Memory B cell (primary cell): ENCODE measurements at places on chromosomes 2 and 18.

DNA sequence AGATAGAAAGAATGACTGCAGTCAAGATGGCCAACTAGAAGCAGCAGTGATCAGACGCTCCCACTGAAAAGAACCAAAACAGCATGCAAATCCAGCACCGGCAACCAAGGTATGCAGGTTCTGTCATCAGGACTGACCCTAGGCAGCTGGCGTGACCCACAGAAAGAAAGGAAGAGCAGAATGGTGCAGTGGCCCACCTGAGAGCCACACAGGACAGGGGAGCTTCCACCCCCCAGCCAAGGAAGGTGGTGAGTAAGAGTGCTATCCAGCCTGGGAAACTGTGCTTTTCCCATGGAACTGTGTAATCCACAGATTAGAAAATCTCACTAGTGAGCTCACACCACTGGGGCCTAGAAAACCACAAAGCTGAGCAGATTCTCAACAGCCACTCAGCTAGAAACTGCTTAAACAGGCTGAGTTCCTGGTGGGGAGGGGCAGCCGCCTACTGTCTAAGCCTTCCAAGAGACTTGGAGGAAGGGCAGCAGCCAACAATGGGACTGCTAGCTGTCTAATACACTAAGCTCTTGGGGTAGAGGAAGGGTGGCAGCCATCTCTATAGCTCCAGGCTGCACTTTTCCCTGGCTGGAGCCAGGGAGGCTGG lies 127.9 kb downstream of the EVA1A start:
- no peak for DNase-seq
- peak overlapping the region; percentile 75 for H3K4me3 ChIP-seq
- peak overlapping the region; percentile 1 for H3K27ac ChIP-seq
- H3K4me1 ChIP-seq = peaks cover 36% of the 10 kb centered on the region
- no peaks in the 10 kb centered on the region for H3K36me3 ChIP-seq

DNA sequence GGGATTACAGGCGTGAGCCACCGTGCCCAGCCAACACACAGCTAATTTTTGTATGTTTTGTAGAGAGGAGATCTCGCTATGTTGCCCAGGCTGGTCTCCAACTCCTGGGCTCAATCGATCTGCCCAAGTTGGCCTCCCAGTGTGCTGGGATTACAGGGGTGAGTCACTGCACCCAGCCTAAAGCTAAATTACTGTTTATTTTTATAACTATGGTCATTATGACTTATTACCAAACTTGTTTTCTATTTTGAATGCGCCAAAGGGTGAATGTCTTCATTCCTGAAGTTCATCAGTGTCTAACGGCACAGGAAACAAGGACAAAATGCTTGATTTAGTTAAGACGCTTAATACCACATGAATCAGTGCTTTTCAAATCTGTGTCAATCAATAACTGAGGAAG lies 38.9 kb upstream of the GREB1L start:
- no peaks in the 10 kb centered on the region for H3K4me1 ChIP-seq
- H3K36me3 ChIP-seq = no peaks in the 10 kb centered on the region
- H3K27me3 ChIP-seq = no peaks in the 10 kb centered on the region
- no peak for DNase-seq

DNA sequence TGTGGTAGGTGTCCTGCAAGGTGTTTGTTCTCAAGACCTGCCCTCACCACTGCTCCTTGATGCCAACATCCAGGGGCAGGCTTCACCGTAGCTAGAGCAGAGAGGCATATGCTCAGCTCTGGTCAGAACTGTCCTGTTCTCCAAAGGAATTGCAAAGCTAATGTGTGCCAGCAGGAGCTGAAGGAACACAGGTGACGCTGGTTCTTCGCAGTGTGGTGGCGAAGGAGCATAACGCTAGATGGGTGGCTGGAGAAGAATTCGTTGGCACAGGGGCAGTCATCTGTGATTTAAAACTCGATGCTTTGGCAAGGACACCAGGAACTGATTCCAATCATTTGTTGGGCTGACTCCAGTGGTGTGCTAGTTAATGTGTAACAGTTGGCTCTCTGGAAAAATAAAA lies 11.4 kb upstream of the PER2 start:
- no peak for DNase-seq
- H3K4me1 ChIP-seq = no peaks in the 10 kb centered on the region
- H3K27me3 ChIP-seq = peaks cover 8% of the 10 kb centered on the region
- H3K36me3 ChIP-seq = no peaks in the 10 kb centered on the region
- no peak overlapping the region for H3K27ac ChIP-seq

DNA sequence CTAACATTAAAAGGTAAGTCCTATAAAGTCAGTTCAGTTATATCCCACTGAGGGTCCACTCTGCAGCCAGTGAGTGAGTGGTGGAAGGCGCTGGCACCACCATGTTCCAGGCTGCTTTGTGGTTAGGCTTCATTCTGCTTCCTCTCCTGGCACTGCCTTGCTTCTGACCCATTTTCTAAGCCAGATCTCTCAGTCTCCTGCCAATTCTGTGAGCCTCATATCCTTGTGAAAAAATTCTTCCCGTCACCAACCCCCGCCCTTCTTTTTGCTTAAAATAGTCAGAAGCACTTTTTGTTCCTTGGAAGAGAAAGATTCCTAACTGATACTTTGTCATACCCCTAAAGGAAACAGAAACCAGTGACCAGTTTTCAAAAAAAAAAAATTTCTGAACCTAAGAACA lies 139.8 kb upstream of the NCK2 start:
- H3K4me1 ChIP-seq = no peaks in the 10 kb centered on the region
- H3K36me3 ChIP-seq = no peaks in the 10 kb centered on the region
- no peak for DNase-seq
- no peak overlapping the region for H3K27ac ChIP-seq
- H3K27me3 ChIP-seq = peaks cover 10% of the 10 kb centered on the region

GRCh38 chr18:26034850-26035497 lies 55.4 kb downstream of the SS18 start:
- no peak overlapping the region for H3K4me3 ChIP-seq
- peaks cover 41% of the 10 kb centered on the region for H3K36me3 ChIP-seq
- no peak overlapping the region for H3K27ac ChIP-seq
